ENCODE measurements at places on chromosomes 5 and 9.

GRCh38 chr5:171520300-171521174 is 101.1 kb downstream of the FGF18 start:
- no peak for DNase-seq

DNA sequence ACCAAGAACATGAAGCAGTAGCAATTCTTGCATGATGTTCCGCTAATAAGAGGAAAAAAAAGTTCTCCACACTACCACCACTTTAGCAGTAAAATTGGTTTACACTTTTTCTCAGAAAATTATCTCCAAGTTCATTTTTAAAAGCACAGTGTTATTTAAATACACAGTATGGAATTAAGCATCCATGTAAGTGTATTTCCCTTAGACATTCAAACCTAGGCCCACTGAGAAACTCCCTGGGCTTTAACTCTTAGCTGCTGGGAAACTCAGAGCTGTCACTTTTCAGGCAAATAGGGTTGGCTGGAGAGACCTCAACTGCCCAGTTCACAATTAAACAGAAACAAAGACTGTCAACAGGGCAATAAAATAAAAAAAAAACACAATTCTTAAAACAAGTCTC is 2.7 kb downstream of the GNAQ start:
- no peak for DNase-seq

- DNase-seq, result peak; percentile 48
These were observed 221.5 kb downstream of the MSX2 start for GRCh38 chr5:174945853-174946252.

DNA sequence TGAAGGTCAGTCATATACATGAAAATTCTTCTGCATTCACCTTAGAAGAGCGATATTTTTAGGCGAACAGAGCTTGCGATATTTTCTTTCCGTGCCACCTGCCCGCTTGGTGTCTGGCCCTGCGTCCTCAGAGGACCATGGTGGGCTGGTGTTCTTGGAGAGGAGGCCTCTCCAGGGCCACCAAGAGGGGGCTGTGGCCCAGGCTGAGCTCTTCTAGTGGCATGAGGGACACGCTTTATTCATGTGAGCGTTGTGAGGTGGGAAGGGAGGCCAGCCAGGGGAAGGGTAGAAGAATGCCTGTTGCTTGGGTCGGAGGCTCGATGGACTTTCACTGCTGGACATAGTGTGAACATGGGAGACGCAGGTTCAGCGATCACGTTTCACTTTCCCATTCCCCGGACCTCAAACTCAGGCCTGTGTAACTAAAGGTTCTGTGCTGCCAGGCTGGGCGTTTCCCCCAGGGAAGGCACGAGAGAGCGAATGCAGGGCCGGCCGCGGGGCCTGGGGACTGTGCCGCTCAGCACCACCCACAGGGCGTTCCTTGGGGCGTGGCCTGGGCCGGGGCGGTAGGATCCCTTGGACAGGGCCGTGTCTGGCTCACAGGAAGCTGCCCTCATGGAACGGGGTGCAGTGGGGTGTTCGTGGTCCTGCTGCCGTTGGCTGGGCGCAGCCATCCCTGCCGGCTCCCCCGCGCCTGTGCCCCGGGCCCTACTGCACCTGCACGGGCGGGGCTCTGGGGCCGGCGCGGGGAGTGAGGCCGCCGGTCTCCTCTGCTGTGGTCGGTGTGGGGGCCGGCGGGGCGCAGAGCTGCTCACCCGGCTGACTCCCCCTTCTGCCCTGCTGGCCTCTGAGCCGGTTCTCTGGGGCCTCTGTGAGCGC is 40.7 kb upstream of the CLPTM1L start:
- DNase-seq, result no peak

DNA sequence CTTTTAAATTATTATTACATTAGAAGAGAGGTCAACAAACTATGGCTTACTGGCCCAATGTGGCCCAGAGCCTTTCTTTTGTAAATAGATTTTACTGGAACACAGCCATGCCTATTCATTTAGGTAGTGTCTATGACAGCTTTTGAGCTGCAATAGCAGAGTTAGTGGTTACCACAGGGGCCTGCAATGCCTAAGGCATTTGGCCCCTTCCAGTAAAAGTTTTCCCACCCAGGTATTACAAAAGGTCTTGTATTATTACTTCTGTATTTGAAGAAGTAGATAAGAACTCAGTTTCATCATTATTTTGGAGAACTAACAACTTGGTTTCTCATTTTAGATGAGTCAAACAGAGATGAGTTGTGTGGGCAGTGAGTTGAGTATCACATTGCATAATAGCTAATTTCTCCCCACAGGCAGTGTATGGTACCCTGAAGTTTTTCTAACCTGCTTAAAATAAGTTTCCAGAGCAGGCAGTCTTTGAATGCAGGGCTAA is 9.5 kb downstream of the MTRR start:
- no peak for DNase-seq

DNA sequence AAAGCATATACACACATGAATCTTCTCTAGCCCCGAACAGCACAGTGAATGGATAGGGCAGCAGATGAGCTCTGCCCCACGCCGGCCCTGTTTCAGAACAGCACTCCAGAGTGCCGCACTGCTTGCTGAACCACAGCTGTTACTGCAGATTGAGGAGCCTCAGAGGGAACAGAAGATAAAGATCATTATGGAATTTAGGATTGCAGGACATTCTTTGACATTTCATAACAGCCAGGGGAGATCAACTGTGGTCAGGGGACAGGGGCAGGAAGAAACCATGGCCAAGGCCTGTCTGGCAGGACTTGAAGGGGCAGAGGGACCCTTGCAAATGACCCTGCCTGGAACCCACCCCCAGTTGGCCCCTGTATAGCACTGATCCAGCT is 20.6 kb downstream of the IRF1 start:
- DNase-seq, result no peak

DNA sequence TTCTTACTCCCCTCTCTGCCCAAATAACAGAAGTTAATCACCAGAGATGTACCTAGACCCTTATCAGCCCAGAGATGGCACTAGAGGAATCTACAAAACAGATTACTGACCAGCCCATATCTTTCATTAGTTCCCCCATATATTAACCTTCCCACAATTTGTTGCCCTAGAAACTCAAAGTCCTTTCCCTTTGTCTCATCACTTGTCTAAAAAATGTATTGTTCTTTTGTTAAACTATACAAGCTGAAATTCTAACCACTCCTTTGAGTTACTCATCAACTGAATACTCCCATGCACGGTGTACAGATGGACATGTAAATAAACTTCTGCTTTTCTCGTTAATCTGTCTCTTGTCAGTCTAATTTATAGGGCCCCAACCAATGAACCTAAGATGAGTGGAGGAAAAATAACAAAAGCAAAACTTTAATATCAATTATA is 130.9 kb downstream of the CCDC192 start:
- no peak for DNase-seq

- no peak for DNase-seq
These were observed 30.6 kb downstream of the GFRA3 start for GRCh38 chr5:138243794-138244193.

GRCh38 chr9:131487621-131488031 is 15.1 kb upstream of the POMT1 start:
- no peak for DNase-seq

DNA sequence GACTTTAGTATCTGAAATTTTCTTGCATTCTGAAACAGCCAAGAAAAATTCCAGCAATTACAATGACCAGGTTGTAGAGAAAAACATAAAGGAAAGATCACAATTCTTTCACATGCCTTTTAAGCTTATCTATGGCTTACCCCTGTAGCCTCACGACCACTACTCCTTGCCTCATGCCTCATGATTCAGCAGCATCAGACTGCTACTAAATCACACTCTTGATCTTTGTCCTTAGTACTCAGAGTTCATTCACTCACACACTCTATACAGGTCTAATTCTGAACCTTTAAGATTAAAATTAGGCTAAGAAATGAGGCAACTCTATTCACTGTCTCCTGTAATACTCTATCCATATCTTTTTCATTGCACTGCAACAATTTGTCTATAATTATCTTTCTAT is 415.1 kb downstream of the MLLT3 start:
- no peak for DNase-seq

- no peak for DNase-seq
These were observed 84.9 kb upstream of the ZNF169 start for GRCh38 chr9:94174164-94174563.

- DNase-seq, result peak; percentile 88
These were observed 2.8 kb downstream of the ADCY2 start for GRCh38 chr5:7398596-7399280.

- peak; percentile 11 for DNase-seq
These were observed 91.6 kb downstream of the FBXW11 start for GRCh38 chr5:171914726-171915338.

DNA sequence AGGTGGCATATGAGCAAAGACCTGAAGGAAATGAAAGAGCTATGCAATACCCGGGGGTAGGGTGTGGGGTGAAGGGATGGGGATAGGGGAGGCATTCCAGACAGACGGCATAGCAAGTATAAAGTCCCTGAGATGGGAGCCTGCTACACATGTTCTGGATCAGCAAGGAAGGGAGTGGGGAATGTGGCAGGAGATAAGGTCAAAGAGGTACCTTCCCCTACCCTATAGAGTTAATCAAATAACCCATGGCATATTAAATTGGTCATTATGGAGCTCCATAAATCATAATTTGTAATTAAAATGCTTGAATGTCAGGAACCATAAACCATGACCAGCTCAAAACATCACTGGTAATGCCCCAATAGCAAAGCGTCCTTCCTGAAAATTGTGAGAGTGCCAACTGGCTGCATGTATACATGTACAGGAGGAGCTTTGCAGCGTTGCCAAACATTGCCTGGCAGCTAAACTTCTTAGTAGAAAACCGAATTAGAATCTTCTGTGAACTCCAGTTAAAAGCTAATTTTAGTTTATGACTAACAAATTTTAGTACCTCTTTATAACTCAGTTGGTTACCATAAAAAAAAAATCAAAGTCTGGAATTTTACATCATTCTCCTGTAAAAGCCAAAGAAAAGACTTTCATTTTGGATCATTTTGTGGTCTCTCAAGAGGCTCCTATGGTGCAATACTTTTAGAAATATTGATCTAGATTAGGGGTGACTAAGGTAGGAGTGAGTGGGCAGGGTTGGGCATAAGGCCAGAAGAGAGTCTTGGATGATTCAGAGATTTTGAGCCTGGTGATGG is 4.7 kb downstream of the DNAI1 start:
- no peak for DNase-seq

DNA sequence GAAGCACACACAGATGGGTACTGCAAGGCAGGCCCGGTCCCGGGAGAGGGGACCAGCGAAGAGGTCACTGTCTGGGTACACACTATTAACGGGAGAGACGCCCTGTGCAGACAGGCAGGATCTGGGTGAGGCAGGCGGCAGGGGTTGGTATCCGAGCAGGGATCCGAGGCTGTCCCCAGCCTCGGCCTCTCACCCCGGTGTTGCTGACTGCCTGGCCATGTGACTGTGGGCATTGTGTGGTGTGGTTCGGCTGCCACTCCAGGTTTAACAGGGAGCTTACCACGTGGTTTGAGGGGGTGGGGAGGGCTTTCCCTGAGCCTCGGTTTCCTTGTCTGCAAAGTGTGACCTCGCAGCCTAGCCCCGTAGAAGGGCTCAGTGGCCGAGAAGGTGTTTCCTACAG is 11.1 kb upstream of the RALGDS start:
- DNase-seq, result no peak

Data from NCI-H1105 treated with DMSO at 0.1 percent for 48 hours (cell line).